ENCODE measurements at places on chromosomes 4 and X. TPM values are rescaled to one million over a fixed set of nuclear protein-coding genes. Genes with fewer than 3 reads are reported as not detected.

Gene MAP7D2
- total RNA-seq = 6.3 TPM

- DNase-seq = no peak
Measured at GRCh38 chr4:115272594-115272993, 159.2 kb upstream of the NDST4 start.

Gene GPR50
- not detected for total RNA-seq

Gene POU4F2
- total RNA-seq = not detected

DNA sequence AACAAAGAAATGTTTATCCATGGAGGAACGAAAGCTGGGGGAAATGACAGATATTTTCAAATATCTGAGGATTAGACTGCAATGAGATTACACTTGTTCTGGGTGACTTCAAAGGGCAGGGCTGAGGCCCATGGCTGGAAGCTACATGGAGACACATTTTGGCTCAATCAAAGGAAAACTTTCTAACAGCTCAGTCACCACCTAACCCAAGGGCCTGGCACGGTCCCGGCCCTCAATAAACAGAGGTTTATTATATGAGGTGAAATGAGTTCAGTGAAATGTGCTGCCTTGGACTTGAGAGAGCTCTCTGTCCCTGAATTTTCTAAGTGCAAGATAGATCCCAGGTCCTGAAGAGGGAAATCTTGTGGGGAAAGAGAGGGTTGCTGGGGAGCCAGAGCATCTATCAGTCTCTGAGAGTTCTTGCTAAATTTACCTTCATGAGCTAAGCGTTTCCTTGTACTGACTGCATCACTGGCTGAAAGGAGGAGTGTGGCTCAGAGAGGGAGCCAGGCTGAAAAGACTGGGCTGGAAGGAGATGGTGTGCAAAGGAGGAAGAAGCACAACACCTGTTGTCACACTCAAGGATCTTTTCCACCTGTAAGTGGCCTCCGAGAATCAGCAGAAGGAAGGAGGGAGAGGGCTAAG is 2.0 kb upstream of the RIPPLY1 start:
- no peak for DNase-seq

DNA sequence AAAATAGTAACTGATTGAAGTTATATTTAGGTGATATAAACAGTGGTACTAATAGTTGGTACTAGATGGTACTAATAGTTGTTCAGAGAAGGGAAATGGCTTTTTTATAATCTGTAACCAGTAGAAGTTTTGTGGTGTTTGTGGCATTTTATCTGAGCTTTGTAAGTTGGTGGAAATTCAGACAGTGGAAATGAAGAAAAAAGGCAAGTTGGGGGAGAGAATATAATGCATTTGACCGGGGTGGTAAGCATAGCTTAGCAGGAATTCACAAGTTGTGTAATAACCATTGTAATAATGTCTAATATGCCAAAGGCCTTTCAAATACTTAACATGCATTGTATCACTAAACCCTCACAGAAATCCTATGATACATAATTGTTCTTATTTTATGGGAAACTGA is 36.3 kb downstream of the DTHD1 start:
- no peak for DNase-seq

DNA sequence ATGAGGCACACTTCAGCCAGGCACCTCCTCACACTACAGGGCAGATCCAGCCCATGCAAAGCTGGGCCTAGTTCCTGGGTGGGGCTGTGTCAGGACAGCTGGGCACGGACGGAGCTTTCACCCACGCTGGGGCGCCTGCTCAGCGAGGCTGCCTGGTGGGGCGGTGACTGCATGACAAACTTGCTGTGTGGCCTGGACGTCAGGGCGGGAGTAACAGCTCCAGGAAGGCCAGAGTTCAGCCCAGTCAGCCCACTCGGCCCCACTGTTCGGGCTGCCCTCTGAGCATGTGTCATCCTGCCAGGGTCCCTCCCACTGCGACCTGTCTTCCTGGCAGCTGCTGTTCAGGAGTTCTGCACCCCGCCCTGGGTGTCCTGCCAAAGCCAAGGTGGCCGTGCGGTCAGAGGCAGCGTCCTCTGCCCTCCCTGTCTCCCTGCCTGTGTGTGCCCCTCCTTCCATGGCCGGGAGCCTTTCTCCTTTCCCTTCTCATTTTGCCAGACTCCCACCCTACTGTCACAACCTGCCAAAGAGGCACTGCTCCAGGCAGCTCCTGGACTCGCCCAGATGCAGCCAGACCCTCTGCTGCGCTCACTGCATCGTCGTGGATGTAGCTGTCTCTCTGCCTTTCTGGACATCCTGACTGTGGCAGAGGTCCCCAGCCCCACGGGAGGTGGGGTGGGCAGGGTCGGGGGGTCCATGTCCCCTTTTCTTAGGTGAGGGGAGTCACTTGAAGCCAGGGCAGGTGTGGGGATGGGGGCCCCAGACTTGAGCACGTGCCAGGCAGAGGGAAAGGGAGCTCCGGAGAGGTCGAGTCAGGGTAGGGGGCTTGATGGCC is 33.0 kb upstream of the KIAA0232 start:
- peak; percentile 88 for DNase-seq

Gene CCDC149
- 17.1 TPM for total RNA-seq

DNA sequence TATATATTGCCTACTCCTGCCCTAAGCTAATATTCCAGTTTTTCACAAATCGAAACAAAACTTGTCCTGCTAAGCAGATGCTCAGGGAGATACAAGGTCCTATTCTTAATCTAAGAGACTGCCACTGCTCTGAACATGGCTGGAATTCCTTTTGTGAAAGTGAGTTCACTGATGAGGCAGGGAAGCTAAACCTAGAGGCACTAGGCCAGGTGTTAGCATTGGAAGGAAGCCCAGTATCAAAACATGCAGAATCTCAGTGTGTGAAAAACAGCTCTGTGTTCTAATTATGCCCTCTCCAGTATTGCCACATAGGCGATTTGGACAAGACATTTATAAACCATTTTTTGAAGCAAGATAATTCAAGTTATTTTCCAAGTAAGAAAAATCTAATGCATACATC is 47.6 kb downstream of the ABCG2 start:
- no peak for DNase-seq
